ENCODE measurements at places on chromosomes 3 and 15. TPM values are rescaled to one million over a fixed set of nuclear protein-coding genes. Genes with fewer than 3 reads are reported as not detected.

The SLC6A20 gene
- total RNA-seq: 62.9 TPM

The AADACL2 gene
- 0.66 TPM for total RNA-seq

The CCR3 gene
- not detected for total RNA-seq

The PLSCR1 gene
- 93.2 TPM for total RNA-seq

The C2CD4B gene
- total RNA-seq: 4.0 TPM

The GATM gene
- 196 TPM for total RNA-seq

The HACD3 gene
- 36.5 TPM for total RNA-seq

The GDPGP1 gene
- total RNA-seq: 24.0 TPM

The CEMIP gene
- total RNA-seq: not detected

The ERICH6 gene
- not detected for total RNA-seq

The BCHE gene
- total RNA-seq: 2.4 TPM

- no peak for DNase-seq
- H3K4me3 ChIP-seq: no peak overlapping the region
- no peaks in the 10 kb centered on the region for H3K4me1 ChIP-seq
- no peak overlapping the region for H3K27ac ChIP-seq
These were observed 76.8 kb downstream of the TIGIT start for GRCh38 chr3:114370537-114371174.

GRCh38 chr3:115469649-115470048, 153.7 kb upstream of the GAP43 start:
- H3K27me3 ChIP-seq: no peaks in the 10 kb centered on the region
- no peaks in the 10 kb centered on the region for H3K36me3 ChIP-seq
- H3K4me1 ChIP-seq: no peaks in the 10 kb centered on the region
- no peak overlapping the region for H3K4me3 ChIP-seq

DNA sequence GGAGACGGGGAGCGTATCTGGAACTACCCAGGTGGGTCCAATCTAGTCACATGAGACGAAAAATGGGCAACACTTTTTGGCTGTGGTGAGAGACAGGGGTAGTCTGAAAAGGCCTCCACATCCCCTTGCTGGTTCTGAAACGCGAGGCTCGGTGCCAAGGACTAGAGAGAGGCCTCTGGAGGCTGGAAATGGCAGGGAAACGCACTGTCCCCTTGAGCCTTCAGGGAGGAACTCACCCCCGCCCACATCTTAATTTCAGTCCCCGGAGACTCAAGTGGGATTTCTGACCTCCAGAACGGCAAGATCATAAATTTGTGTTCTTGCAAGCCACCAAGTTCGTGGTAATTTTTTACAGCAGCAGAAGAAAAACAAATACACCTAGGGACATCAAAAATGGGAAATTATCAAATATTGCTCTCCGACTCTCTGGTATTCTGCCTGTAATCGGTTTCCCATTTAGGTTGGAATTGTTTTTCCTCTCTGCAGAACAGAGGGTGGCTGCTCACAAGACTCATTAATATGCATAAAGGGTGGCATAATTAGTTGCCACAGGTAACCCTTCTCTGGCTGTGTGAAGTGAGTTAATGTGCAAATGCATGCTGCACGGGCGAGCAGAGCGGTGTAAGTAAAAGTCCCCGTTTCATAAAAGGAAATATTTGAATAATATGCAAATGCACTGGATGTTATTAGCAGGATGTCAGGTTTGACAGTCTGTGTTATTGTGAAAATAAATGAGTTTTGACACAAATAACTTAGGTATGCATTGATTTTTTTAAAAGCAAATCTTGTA, 185.7 kb downstream of the ARRDC4 start:
- no peak overlapping the region for H3K4me3 ChIP-seq
- no peak for DNase-seq
- no peaks in the 10 kb centered on the region for H3K4me1 ChIP-seq
- H3K27me3 ChIP-seq: no peaks in the 10 kb centered on the region
- no peaks in the 10 kb centered on the region for H3K36me3 ChIP-seq

DNA sequence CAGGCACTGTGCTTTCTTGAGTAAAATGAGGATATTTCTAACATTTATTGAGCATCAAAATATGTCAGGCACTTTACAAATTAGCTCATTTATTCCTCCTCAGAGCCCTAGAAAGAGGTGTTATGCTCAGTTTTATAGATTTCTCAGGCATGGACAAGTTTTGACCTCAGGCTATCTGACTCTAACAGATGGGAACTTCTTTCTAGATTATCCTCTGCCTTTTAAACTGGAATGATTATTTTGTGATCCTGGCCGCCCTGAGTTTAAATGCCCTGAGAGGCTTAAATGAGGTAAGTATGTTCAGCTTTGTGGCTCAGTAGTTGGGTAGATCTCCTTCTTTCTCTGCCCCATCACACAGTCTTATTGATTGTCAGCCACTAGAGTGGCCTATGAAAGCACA, 32.3 kb upstream of the ATP1B3 start:
- H3K36me3 ChIP-seq: no peaks in the 10 kb centered on the region
- H3K4me1 ChIP-seq: no peaks in the 10 kb centered on the region
- DNase-seq: no peak
- no peak overlapping the region for H3K4me3 ChIP-seq

- H3K27me3 ChIP-seq: no peaks in the 10 kb centered on the region
- no peak overlapping the region for H3K27ac ChIP-seq
- no peak overlapping the region for H3K4me3 ChIP-seq
- no peak for DNase-seq
- H3K4me1 ChIP-seq: no peaks in the 10 kb centered on the region
- no peaks in the 10 kb centered on the region for H3K36me3 ChIP-seq
These were observed 155.6 kb upstream of the SLC2A2 start for GRCh38 chr3:171181907-171182690.

DNA sequence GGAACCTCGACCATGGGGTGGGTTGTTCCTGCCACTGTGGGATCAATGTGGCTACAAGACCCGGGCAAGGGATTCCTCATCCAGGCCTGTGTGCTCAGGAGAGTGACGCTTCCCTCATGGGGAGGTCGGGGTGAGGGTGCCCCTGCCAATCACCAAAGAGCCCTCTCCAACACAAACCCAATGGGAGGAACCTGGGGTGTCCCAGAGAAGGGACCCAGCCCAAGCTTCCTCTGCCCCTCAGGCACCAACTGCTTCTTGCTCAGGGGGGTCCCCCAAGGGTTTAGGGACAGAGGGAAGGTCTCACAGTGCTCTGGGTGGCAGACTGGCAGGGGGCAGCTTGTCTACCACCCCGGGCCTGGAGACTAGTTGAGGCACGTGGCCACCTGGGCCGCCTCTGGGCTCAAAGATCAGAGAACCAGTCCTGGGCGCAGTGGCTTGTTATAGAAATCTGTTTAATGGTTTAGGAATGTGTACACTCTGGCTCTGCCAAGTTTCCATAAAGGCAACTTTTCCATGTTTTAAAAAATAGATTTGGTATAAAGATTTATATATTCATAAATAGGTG, 26.6 kb downstream of the GP9 start:
- H3K4me3 ChIP-seq: no peak overlapping the region
- DNase-seq: no peak
- no peak overlapping the region for H3K27ac ChIP-seq

DNA sequence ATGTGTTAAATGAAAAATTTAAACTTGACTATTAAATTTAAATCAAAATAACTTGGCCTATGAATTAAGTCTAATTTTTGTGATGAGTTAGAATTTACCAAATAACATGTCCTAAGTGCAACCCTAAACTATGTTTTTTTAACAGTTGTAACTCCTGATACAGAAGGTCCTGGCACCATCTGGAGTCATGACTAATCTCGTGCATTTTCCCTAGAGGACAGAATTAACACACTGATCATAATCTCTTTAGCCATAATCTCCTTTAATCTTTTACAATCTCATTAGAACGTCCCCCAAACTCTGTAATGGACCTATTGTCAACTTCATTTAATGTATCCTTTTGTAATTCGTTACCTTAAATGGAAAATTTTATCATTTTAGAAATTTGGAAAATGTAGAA, 100.6 kb downstream of the SUCNR1 start:
- no peak overlapping the region for H3K27ac ChIP-seq
- no peaks in the 10 kb centered on the region for H3K4me1 ChIP-seq
- H3K27me3 ChIP-seq: no peaks in the 10 kb centered on the region

GRCh38 chr3:56005196-56005805, 463.0 kb downstream of the ERC2 start:
- no peaks in the 10 kb centered on the region for H3K27me3 ChIP-seq
- no peaks in the 10 kb centered on the region for H3K4me1 ChIP-seq
- H3K27ac ChIP-seq: no peak overlapping the region
- no peaks in the 10 kb centered on the region for H3K36me3 ChIP-seq

DNA sequence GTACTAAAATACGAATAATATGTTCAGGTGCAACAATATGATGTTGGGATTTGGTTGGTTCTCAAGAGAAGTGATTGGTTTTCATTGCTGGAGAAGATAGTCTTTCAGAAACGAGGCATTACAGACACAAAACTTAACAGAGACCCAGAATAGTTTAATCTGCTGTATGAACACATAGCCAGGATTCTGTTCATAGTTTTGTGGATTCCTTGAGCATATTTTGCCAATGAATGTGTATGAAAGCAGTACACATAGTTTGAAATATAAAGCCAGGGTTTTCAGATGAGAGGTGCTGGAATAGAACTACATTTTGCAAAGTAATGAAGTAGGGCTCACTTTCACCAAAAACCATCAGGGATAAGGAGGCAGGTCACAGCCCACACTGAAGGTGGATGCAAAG, 5.7 kb upstream of the MCTP2 start:
- H3K36me3 ChIP-seq: no peaks in the 10 kb centered on the region
- no peak for DNase-seq
- H3K4me3 ChIP-seq: no peak overlapping the region
- no peak overlapping the region for H3K27ac ChIP-seq
- H3K27me3 ChIP-seq: no peaks in the 10 kb centered on the region
- H3K4me1 ChIP-seq: peaks cover 7% of the 10 kb centered on the region

DNA sequence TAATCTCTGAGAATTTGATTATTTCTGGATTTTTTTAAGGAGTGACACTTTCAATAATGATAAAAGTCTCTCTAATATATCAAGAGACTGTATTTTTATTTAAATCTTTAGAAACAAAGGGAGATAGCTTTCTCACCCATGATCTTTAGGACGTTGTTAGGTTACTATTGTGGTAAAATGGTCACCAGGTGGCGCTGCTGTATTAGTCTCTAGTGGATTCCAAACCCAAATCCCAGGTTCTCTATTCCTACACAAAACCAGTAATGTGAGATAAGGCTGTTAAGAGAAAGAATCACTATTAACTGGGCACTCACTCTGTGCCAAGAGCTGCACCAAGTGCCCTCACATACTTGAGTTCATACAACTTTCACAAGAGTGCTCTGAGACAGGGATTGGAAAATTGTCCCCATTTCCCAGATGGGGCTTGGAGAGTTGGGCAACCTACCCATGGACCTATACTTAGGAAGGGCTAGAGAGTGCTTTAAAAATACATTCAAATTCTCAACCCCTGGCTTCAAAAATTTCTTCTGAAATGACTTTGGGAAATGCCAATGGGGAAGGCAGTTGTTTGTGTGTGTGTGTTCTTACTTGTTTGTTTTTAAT, 593.4 kb upstream of the TGFBR2 start:
- no peaks in the 10 kb centered on the region for H3K27me3 ChIP-seq
- H3K4me3 ChIP-seq: no peak overlapping the region
- H3K4me1 ChIP-seq: no peaks in the 10 kb centered on the region
- H3K27ac ChIP-seq: no peak overlapping the region

DNA sequence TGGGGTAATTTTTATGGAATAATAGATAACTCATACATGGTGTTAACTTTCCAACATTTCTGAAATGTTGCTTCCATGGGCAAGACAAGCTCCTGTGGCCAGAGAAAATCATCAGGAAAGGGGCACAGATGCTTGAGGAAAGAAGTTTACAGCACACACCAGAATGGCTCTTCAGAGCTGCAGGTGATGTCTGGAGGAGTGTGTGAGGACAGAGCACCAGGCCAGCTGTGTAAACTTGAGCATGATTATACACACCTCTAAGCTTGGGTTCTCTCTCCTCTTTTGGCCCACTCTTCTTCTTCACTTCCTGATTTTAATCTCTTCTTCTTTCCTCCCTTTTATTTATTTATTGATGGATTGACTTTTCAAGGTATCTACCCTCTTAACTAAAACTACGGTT, 676.0 kb downstream of the GRM7 start:
- no peaks in the 10 kb centered on the region for H3K36me3 ChIP-seq
- H3K4me1 ChIP-seq: no peaks in the 10 kb centered on the region
- no peaks in the 10 kb centered on the region for H3K27me3 ChIP-seq
- no peak overlapping the region for H3K27ac ChIP-seq

- H3K4me1 ChIP-seq: no peaks in the 10 kb centered on the region
- H3K36me3 ChIP-seq: no peaks in the 10 kb centered on the region
- H3K27ac ChIP-seq: no peak overlapping the region
- DNase-seq: no peak
- H3K27me3 ChIP-seq: no peaks in the 10 kb centered on the region
- no peak overlapping the region for H3K4me3 ChIP-seq
These were observed 18.2 kb downstream of the SENP8 start for GRCh38 chr15:72136170-72137051.

GRCh38 chr15:21262851-21263425, 177.4 kb downstream of the POTEB3 start:
- H3K4me1 ChIP-seq: no peaks in the 10 kb centered on the region
- H3K4me3 ChIP-seq: no peak overlapping the region
- no peak for DNase-seq
- no peaks in the 10 kb centered on the region for H3K27me3 ChIP-seq
- H3K27ac ChIP-seq: no peak overlapping the region

DNA sequence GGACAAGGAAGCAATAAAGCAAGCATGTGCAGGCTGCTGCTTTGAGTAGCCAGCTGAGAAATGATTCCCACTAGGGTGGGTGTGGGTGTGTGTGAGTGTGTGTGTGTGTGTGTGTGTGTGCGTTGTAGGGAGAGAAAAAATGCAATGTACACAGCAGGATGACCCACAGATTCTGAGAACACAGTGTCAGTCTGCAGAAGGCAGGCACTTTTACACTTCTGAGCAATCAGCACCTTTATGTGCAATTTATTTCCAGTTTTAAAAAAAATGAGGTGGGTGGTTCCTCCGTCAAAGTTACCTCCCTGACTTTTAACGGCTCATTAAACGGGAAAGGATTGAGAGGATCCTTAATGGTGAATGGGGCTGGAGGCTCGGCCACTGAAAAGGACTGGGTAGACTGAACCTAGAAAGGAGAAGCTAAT, 38.5 kb upstream of the LIPC start:
- DNase-seq: no peak
- H3K27me3 ChIP-seq: no peaks in the 10 kb centered on the region
- H3K36me3 ChIP-seq: no peaks in the 10 kb centered on the region
- no peak overlapping the region for H3K27ac ChIP-seq

DNA sequence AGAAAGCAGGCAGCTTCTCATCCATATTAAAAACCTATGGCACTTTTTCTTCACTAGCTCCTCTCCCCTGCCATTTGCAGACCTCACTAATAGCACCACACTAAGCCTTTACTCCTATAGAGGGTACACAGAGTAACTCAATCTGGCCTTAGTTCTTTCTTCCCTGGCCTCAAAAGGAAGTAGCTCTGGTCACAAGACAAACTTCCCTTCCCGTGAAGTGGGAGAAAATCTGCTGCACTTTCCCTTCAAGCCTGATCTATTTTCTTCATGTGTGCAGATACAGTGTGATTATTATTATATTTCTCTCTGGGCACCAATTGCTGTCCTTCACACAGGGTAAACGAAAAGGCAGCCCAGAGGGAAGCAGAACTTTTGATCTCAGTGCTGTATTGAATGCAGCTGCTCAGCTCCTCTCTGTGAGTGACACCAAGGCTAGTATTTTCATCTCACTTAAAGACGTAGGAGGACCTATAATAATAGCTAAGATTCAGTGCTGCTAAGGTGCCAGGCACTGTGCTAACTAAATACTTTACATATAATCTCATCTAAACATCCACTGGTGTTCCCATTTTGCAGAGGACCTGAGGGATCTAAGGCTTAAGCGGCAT, 61.9 kb upstream of the RASGRP1 start:
- H3K36me3 ChIP-seq: no peaks in the 10 kb centered on the region
- no peaks in the 10 kb centered on the region for H3K27me3 ChIP-seq
- no peak overlapping the region for H3K4me3 ChIP-seq
- DNase-seq: no peak
- no peaks in the 10 kb centered on the region for H3K4me1 ChIP-seq

Measured in Peyer's patch (tissue), 4 donors.